ENCODE measurements at places on chromosomes 12 and 14. TPM values are rescaled to one million over a fixed set of nuclear protein-coding genes. Genes with fewer than 3 reads are reported as not detected.
A peak's percentile ranks its signal among the peaks of the same experiment; 100 is the strongest.

- no peaks in the 10 kb centered on the region for H3K27me3 ChIP-seq
- no peak overlapping the region for H3K4me3 ChIP-seq
- H3K27ac ChIP-seq, result no peak overlapping the region
- H3K36me3 ChIP-seq, result no peaks in the 10 kb centered on the region
- H3K4me1 ChIP-seq, result no peaks in the 10 kb centered on the region
Measured at GRCh38 chr14:38143170-38143569, 64.5 kb upstream of the SSTR1 start.

- H3K27ac ChIP-seq, result peak overlapping the region; percentile 43
- DNase-seq, result no peak
- H3K36me3 ChIP-seq, result no peaks in the 10 kb centered on the region
- H3K4me3 ChIP-seq, result no peak overlapping the region
- H3K4me1 ChIP-seq, result no peaks in the 10 kb centered on the region
Measured at GRCh38 chr12:108328420-108328819, 10.7 kb downstream of the CMKLR1 start.

DNA sequence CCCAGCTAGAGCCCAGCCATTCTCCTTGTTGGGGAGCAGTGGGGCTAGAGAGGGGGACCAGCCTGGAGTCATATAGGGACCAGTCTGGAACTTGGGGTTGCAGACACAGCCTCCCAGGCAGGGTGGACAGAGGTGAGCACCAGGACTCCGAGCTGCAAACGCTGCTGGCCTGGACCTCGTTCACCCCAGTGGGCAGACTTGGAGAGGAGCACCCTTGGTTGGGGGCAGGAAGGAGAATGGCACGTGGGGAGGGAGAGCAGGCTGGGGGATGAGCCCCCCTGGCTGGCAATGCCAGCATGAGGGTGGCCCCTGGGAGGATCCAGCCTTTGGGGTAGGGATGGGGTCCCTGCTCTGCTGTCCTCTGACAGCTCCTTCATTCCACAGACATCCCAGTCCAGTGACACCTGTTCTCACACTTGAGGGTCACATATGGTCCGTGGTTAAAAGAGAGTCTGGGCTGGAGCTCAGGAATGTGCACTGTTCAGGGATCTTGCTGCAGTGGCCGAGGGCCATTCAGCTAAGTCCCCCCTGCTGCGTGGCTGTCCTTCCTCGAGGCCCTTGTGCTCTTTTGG lies 2.8 kb downstream of the LBHD2 start:
- H3K4me3 ChIP-seq, result no peak overlapping the region
- no peaks in the 10 kb centered on the region for H3K4me1 ChIP-seq
- no peaks in the 10 kb centered on the region for H3K27me3 ChIP-seq
- DNase-seq, result peak; percentile 48

- H3K36me3 ChIP-seq, result no peaks in the 10 kb centered on the region
- peak; percentile 28 for DNase-seq
- no peaks in the 10 kb centered on the region for H3K4me1 ChIP-seq
- H3K27ac ChIP-seq, result no peak within 1 kb of the TSS
- no peak within 1 kb of the TSS for H3K4me3 ChIP-seq
Measured at GRCh38 chr12:9760699-9761418, at the start of gene CD69. TSS of gene CD69 (minus strand) at chr12:9760901. CDS start at chr12:9760820, 81 bp downstream.

DNA sequence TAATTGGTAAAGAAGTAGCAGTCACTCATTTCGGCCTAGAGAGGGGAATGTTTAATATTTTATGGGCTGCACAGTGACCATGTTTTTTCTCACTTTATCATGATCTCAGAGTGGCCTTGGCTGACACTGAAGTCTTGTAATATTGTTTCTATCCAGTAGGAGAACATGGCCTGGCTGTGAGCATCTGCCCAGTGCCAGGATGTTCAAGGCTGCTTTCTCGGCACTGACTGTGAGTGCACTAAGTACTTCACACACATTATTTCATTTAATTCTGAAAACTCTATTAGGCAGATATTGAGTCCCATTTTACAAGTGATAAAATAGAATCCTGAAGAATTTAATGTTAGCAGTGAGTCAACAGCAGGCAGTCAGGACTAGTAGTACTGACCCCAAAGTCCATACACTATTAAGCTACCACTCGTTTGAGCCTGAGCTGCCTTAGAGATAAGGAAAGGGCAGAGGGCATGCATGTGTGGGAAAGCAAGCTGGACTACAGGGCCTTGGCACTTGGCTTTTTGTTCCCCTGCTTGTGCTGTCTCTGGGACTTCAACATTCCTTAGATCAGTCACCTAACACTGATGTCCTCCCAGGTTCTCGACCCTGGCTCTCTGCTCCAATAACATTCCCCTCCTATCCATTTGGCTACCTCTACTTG lies 42.2 kb upstream of the APPL2 start:
- no peaks in the 10 kb centered on the region for H3K36me3 ChIP-seq
- no peak overlapping the region for H3K27ac ChIP-seq
- DNase-seq, result no peak

- no peak overlapping the region for H3K27ac ChIP-seq
- H3K36me3 ChIP-seq, result no peaks in the 10 kb centered on the region
- H3K27me3 ChIP-seq, result no peaks in the 10 kb centered on the region
Measured at GRCh38 chr12:14362352-14362751, 3.1 kb upstream of the ATF7IP start.

GRCh38 chr14:64064447-64064846 lies 211.6 kb downstream of the SYNE2 start:
- H3K27ac ChIP-seq, result no peak overlapping the region
- no peak for DNase-seq
- H3K36me3 ChIP-seq, result no peaks in the 10 kb centered on the region
- no peak overlapping the region for H3K4me3 ChIP-seq
- H3K4me1 ChIP-seq, result peaks cover 8% of the 10 kb centered on the region
- no peaks in the 10 kb centered on the region for H3K27me3 ChIP-seq

MSI1 gene
- total RNA-seq, result 1.3 TPM

PRH2 gene
- total RNA-seq, result not detected

GZMB gene
- total RNA-seq, result 1.6 TPM

TAS2R20 gene
- total RNA-seq, result 4.1 TPM

TMEM121 gene
- 3.1 TPM for total RNA-seq

Measured in kidney (tissue), 22 donors.